ENCODE measurements at places on chromosomes 6 and 20.

DNA sequence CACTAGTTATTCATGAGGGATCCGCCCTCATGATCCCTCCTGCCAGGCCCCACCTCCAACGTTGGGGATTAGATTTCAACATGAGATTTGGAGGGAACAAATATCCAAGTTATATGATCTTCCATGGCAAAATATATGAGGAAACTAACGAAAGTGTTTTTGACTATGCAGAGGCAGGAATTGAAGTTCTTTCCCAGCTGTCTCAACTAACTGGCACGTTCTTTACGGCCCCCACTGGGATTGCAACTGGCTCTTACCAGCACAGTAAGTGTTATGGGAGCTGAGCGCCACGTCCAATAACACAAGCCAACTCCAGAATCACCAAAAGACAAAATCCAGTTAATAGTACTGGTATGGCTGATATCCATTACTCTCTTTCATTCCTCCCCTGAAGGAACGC is 66.6 kb downstream of the ECT2L start:
- DNase-seq: no peak

GRCh38 chr6:20876561-20876960 is 342.3 kb downstream of the CDKAL1 start:
- DNase-seq: no peak

- no peak for DNase-seq
Observed at GRCh38 chr6:153852481-153852880, 186.6 kb upstream of the OPRM1 start.

DNA sequence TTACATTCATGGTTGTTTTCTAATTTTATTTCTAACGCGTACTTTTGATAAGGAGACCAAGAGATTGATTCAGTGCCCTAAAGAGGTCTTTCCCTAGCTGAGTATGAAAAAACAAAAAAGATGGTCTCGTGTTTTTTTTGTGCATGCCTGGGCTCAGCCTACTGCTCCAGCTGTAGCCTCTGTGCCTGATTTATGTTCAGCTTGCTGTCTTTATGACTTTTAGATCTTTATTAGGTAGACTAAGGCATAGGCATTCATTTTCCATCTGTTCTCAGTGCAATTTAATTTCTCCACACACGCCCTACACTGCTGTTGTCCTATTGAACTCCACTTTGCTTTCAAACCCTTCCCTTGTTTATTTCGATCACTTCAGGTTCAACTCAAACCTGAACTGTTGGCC is 56.5 kb downstream of the OPRM1 start:
- DNase-seq: no peak

DNA sequence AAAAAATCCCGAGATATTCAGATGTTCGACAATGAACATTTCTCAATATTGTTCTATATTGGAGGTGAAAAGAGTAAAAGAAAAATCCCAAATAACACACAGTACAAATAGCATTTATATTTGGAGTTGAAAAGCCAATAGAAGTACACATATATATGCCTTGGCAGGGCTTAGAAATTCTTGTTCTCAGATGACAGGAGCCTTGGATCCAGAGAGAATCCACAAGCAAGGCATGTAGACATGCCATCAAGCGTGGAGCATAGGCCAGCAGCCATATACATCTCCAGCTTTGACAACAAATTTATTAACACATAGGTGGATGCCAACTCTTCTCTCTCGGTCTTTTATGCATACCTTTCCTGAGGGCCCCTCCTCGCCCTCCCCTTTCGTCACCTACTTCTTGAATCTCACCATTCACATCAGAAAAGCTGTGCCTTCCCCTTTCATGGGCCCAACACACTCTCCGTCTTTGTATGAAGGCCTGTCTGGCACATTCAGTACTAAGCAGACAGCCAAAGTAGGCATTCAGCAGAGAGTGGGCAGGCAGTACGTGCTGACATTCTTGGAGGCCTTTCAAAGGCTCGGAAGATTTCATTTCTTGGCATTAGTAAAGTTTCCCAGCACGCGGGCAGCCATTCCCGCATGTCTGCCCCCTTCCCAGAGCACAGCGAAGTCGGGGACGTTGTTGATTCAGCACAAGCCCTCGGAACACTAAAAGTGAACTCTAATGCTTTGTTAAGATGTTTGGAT is 18.2 kb downstream of the NEDD9 start:
- no peak for DNase-seq

- DNase-seq: no peak
Observed at GRCh38 chr6:150600301-150601017, 774 bp downstream of the PLEKHG1 start.

- no peak for DNase-seq
Observed at GRCh38 chr20:20024942-20025341, 7.8 kb downstream of the NAA20 start.

- DNase-seq: no peak
Observed at GRCh38 chr6:170029416-170030283, 261.2 kb downstream of the DLL1 start.

DNA sequence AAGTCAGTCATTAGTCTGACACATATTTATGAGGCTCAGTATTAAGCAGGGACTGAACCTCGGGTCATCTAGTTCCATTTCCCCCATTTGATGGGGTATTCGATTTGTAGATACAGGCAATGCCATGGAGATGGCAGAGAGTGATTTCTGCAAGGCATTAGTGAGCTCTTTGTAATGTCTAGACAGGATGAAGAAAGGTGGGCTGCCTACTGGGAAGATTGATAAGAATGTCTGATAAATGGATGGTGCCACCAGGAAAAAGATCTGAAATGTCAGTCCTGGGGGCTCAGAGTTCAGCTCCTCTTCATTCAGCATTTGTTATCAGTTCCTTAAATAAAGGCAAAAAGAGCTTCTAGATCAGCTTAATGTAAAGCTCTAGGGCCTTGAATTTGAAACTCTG is 51.4 kb downstream of the HS3ST5 start:
- no peak for DNase-seq

- DNase-seq: no peak
Observed at GRCh38 chr6:41974281-41974825, 32.7 kb upstream of the CCND3 start.

GRCh38 chr6:36109092-36109491 is 21.2 kb upstream of the MAPK13 start:
- DNase-seq: no peak

GRCh38 chr6:162118706-162119105 is 608.9 kb downstream of the PRKN start:
- DNase-seq: no peak
